ENCODE measurements at places on chromosomes 4 and X.

DNA sequence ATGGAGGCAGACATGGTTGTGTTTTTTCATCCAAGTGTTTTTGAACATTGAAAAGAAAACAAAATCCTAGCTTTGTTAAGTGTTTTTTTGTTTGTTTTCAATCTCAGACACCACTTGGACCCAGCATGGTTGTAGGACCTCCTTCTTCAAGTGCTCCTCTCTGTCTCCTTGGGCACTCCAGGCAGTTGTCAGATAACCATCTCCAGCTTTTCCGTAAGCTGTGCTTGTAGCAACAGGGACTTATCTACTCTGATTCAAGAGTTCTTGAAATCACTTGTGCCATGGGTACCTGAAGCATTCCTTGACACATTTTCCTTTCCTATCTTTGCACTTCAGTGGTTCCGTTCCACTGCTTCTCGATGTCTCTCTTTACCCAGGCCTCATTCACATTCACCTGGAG is 334.9 kb upstream of the DDX53 start:
- DNase-seq, result no peak

- DNase-seq, result no peak
These were observed 109.3 kb upstream of the USP9X start for GRCh38 chrX:40975951-40976350.

DNA sequence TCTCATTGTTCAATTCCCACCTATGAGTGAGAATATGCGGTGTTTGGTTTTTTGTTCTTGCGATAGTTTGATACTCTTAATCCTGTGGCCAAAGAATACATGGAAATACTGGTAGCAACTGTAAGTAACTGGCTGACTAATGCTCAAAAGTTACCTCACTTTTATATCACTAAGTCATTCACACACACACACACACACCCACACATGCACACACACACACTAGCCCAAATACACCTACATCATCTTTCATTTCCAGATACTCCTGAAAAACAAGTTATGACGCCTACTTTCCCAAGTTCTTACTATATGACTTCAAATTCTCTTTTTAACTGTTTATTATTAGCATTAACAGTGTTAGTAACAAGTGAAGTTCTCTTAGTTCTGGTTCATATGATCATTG is 101.3 kb downstream of the DCHS2 start:
- no peak for DNase-seq

- no peak for DNase-seq
These were observed 350.6 kb downstream of the CHIC1 start for GRCh38 chrX:73913580-73913979.

DNA sequence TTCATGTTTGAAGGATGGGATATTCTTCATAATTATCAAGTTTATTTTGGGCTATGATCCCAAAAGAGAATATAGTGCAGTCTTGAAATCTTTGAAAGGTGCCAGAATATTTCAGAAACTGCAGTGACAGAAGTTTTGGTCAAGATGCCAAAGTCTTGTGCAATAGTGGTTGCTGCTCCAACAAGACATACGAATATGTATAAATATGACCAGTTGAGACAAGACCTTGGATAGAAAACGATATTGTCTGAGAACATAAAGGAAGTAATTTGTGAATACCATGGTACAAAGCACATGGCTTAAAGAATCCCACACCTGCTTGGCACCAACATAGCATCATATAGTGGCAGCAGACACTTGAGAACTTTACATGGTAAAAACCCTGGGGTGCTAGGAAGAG is 48.6 kb upstream of the AMELX start:
- no peak for DNase-seq

DNA sequence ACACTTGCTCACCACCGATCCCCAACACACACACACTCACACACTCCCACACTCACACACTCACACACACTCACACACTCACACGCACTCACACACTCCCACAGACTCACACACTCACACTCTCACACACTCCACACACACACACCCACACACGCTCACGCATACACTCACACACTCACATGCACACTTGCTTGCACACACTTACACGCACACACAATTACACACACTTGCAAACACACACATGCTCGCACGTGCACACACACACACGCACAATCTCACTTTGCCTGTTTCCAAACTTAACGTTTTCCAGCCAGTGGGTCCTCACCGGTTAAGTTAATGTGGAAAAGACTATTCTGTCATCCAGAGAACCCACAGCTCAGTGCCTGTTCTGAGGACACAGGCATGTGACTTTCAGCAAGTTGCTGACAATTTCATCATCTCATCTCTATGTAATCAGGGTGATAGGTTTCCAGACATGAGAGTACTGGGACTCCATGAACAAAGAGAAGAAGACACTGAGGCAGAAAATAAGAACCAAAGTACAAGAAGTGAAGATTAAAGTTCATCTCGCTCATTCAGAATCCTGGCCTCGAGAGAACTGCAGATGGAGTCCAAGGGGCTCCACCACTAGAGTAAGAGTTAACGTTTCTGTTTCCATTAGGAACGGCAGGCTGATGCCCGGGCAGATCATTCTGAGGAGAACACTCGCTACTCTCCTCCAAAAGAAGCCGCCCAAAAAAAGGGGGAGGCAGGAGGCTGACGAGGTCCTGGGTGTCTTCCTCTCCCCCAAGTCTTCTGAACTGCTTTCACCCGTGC is 153.2 kb upstream of the FRG1 start:
- DNase-seq, result no peak

All from CD8-positive, alpha-beta T cell (primary cell).